ENCODE measurements at places on chromosomes 3 and 15. TPM values are rescaled to one million over a fixed set of nuclear protein-coding genes. Genes with fewer than 3 reads are reported as not detected.

DNA sequence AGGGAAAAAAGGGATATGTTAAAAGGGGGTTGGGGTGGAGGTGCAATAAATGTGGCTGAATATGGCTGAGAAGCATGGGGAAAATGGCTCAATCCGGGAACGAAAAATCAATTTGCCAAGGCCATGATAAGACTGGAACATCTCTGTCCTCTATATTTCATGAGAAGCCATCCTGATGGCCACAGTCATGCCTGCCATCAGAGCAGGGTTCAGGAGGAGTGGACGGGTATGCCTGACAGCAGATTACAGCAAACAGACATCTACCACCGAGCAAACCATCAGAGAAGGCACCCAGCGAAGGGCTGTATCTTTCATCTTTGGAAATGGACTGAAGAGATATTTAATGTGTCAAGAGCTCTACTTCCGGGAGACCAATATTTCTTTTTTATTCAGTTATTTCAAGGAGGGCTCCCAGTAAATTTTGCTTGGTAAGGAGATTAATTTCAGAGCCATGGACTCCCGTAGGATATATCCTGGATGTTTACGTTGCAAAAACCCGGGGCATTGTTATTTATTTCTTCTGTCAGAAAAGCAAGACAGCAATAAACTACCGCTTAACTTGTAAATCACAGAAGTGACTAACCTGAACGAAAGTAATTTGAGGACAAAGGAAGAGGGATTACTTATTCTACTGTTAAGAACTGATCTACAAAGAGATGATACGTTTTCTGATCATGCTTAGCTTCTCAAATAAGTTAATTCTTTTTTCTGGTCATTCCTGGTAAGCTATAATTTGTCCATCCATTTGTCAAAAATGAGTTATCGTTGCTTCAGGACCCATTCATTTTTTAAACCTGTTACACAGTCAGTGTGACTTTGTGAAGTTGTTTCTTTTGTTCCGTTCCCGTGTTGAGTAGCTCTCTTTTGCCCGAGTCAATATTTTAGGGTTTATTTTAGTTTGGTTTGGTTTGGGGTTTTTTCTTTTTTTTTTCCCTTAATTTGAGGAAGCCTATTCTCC is 80.6 kb upstream of the CHD2 start:
- no peaks in the 10 kb centered on the region for H3K36me3 ChIP-seq
- no peak for DNase-seq
- peak overlapping the region; percentile 48 for H3K4me3 ChIP-seq
- no peaks in the 10 kb centered on the region for H3K27me3 ChIP-seq

DNA sequence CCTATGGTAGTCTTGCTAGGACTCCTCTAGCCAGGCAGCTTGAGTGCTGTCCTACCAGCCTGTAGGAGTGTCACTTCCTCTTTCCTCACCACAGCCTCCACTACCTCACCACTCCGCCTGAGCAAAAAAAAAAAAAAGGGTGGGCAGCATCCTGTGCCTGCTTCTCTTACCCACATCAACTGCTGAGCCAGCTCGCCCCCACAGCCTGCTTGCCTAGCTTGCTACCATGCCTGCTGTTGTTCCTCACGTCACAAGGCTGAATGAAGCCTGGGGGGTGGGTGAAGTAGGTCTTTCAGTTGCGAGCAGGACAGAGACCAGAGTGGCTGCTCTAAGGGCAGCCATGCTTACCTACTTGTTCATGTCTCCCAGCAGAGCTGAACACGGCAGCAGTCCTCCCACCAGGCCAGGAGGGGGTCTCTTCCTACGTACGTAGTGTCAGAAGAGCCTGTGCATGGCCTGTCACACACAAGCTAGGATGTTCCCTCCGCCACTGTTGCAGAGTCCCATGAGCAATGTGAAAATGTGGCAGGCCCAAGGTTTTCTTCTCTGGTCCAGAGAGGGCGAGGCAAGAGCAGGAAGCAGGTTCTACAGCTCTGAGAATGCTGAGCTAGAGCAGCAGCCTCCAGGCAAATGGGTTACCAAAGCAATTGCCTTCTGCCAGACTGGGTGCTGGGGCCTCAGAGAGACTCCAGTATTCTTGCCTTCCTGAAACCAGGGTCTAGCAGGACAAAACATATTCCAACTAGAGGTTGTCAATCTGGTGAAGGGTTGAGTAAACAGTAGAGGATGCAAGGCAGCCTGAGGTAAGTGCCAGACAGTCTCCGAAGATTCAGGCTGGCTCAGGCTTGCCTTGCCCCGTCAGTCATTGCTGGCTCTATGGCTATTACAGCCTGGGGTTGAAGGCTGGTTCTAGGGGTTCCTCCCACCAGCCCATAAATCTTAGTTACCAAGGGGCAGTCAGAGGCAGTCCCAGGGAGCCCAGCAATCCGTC is 8.1 kb downstream of the PPM1M start:
- peaks cover 60% of the 10 kb centered on the region for H3K36me3 ChIP-seq
- peak overlapping the region; percentile 13 for H3K4me3 ChIP-seq

GRCh38 chr3:161031134-161031533 is 74.0 kb downstream of the B3GALNT1 start:
- no peak for DNase-seq
- H3K36me3 ChIP-seq: no peaks in the 10 kb centered on the region
- H3K4me1 ChIP-seq: no peaks in the 10 kb centered on the region
- H3K4me3 ChIP-seq: no peak overlapping the region

- no peak overlapping the region for H3K4me3 ChIP-seq
- H3K36me3 ChIP-seq: no peaks in the 10 kb centered on the region
- H3K4me1 ChIP-seq: peaks cover 7% of the 10 kb centered on the region
- no peak overlapping the region for H3K27ac ChIP-seq
- DNase-seq: no peak
These were observed 32.2 kb downstream of the GOLGA6A start for GRCh38 chr15:74050127-74050526.

GRCh38 chr3:125403789-125404188 is 28.7 kb upstream of the ZNF148 start:
- H3K27me3 ChIP-seq: no peaks in the 10 kb centered on the region
- no peaks in the 10 kb centered on the region for H3K4me1 ChIP-seq
- no peak for DNase-seq
- H3K36me3 ChIP-seq: no peaks in the 10 kb centered on the region
- no peak overlapping the region for H3K27ac ChIP-seq

MAGEF1 gene
- polyA plus RNA-seq: 62.4 TPM
